ENCODE measurements at places on chromosomes 7 and 10.

DNA sequence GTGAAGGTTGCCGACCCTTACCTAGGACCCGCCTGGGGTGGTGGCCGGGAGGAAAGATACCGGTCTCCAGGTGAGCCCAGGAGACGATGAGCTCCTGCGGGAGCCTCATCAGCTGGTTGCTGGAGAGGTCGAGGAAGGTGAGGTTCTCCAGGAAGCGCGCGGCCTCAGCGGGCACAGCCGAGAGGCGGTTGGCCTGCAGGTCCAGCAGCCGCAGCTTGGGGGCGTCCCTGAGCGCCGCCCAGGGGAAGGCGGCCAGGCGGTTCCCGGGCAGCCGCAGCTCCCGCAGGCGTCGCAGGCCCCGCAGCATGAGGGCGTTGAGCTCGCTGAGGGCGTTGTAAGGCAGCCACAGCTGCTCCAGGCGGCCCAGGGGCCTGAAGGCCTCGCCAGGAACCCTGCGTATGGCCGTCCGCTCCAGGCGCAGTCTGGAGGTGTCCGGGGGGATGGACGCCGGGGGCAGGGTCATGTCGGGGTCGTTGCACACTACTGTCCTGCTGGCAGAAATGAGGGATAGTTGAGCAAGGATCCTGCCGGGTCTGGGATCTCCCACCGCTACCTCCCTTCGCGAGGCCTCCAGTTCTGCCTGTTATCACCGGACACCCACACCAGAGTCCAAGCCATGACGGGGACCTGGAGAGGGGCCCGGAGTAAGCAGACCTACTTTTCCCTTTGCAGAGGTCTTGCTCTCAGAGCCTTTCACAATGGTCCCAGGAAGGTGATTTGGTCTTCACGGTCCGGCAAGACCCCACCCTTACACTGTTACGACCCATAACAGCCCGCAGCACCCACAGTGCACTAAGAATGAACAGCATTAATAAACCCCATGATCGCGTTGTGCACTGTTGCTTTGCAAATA is 3.9 kb downstream of the LRIT1 start:
- no peak for DNase-seq

- DNase-seq, result no peak
Observed at GRCh38 chr7:71334541-71334940, 202.6 kb downstream of the GALNT17 start.

DNA sequence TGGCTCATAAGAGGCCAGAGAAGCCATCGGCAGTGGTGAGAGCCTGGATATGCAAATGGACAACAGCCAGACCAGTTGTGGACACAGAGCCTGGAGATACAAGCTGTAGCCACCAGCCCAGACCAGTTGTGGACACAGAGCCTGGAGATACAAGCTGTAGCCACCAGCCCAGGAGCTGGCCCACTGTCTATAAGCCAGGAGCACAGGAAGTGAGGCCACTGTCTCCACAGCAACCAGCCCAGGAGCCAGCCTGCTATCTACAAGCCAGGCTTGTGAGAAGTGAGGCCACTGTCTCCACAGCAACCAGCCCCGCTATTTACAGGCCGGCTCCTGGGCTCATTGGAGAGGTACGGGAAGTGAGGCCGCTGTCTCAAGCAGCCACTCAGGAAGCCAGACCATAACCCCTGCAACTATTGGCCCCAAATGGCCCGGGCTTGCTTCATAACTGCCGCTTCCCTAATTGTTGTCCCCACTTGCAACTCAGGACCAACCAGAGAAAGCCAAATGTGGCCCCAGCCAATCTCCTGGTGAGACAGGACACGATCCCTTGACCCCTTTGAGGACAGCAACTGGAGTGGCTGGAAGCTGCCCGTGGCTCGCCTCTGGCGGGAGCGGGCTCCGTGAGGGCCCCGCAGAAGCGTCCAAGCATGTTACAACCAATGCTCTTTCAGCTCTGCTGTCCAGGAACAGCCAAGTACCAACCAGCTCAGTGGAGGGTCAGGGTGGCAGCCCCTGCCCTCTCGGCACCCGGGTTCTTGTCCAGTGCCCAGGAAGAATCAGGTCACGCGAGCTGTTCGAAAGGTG is 44.1 kb upstream of the CNPY1 start:
- DNase-seq, result no peak

DNA sequence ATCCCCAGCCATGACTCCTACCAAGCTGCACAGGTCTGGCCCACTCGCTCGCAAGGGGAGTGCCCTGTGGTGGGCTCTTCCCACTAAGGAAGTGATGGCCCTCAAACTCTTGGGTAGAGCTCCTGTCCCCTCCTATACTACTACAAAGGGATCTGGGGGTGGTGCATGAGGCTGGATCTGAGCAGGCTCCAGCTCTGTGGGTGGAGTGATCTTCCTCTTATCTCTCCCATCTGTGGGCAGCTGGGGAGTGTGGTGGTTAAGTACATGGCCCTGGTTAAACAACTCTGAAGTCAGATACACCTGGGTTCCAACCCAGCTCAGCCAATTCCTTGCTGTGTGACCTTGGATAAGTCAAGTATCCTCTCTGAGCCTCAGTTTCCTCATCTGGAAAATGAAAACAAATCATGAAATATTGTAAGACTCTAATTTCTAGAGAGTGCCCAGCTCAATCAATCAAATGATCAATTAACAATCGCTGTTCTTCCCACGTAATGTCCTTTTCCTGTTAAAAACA is 17.4 kb downstream of the DDIT4 start:
- DNase-seq, result no peak

- no peak for DNase-seq
Observed at GRCh38 chr7:1769286-1770200, 99.5 kb downstream of the ELFN1 start.

GRCh38 chr7:36086571-36086970 is 66.5 kb upstream of the EEPD1 start:
- no peak for DNase-seq

GRCh38 chr7:153087498-153087897 is 327.9 kb downstream of the ACTR3B start:
- no peak for DNase-seq

Measured in T follicular helper cell (primary cell).